GM19239 (cell line): ENCODE measurements at places on chromosomes 16 and 17.

GRCh38 chr17:77914385-77915254 is 43.9 kb upstream of the TNRC6C start:
- no peak for DNase-seq

GRCh38 chr17:77957235-77957856 is 1.2 kb upstream of the TNRC6C start:
- DNase-seq: no peak

DNA sequence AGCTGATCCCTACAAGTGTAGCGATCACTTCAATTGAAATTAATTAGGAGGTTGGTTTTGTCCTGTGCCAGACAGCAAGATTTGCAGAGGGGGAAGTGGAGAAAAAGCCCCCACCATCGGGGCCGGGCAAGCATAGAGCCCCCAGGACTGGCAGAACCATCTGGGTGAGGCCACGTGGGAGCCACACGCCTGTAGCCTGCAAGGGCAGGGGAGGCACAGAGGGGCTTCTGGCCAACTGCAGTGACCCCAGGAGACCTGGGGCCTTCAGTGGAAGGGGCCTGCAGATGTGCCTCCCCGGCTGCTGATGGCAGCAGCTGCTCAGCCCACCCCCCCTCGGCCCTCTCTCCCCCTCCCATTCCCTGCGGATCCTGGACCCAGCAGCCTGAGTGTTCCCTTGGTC is 54.1 kb downstream of the BAHCC1 start:
- no peak for DNase-seq

DNA sequence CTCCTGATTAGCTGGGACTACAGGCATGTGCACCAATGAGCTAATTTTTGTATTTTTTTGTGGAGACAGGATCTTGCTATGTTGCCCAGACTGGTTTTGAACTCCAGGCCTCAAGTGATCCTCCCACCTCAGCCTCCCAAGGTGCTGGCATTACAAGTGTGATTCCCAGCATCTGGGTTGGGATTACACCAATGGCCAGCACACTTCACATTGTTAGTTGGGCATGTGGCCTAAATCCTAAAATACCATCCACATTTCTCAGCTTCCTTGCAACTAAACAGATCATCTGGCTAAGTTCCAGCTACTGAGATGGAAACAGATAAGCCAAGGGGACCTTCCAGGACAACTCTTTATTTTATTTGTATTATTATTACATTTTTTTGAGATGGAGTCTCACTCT is 9.9 kb downstream of the RABEP2 start:
- no peak for DNase-seq

GRCh38 chr16:84563786-84564420 is 54.0 kb downstream of the COTL1 start:
- DNase-seq: no peak

DNA sequence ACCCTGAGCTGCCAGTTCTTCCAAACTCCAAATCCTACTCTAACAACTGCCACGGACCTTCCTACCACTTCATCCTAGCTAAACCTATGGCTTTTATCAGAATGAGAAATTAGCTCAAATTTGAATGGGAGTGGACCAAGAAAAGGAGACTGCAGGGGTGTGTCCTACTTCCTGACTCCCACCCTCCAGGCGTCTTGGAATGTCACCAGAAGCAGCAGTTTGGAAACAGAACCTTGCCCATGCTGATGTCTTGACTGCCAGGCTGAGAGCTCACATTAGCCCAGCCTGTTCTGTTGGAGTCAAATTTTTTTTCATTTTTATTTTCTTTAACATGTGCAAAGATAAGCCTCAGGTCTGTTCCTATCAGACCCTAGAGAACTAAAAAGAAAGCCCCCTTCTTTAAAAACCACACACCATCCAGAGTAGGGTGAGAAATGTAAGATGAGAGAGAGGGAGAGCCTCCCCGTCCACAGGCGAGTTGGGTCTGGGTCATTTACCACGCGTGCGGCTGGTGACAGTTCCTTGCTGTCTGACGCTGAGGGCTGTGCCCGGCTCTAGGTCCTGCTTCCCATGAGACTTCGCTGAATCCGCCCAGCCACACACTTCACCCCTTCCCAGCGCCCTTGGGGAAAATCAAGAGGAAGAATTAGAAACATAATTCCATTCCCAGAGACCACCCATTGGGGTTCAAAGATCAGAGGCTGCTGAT is 54.3 kb downstream of the WNT3 start:
- DNase-seq: no peak

- DNase-seq: no peak
Measured at GRCh38 chr16:12420661-12421209, 383.0 kb downstream of the CPPED1 start.

GRCh38 chr16:58054289-58054688 is 28.7 kb downstream of the MMP15 start:
- no peak for DNase-seq

GRCh38 chr16:52573365-52574299 is 26.7 kb upstream of the TOX3 start:
- DNase-seq: peak; percentile 7

DNA sequence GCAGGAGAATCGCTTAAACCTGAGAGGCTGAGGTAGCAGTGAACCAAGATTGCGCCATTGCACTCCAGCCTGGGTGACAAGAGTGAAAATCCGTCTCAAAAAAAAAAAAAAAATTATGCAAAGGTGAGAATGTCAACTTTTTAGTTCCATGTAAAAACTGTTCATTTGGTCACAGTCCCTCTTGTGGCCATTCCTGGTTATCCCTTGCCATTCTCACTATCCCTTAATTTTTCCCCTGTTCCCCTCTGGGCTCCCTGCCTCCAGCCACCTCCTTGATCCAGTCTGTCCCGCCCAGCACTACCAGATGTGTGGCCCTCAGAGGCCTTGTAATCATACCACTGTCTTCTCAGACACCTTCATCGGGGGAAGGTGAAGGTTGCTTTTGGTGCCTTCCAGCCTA is 23.4 kb downstream of the DCAF7 start:
- no peak for DNase-seq

GRCh38 chr17:77165577-77165976 is 24.8 kb downstream of the SEC14L1 start:
- no peak for DNase-seq

DNA sequence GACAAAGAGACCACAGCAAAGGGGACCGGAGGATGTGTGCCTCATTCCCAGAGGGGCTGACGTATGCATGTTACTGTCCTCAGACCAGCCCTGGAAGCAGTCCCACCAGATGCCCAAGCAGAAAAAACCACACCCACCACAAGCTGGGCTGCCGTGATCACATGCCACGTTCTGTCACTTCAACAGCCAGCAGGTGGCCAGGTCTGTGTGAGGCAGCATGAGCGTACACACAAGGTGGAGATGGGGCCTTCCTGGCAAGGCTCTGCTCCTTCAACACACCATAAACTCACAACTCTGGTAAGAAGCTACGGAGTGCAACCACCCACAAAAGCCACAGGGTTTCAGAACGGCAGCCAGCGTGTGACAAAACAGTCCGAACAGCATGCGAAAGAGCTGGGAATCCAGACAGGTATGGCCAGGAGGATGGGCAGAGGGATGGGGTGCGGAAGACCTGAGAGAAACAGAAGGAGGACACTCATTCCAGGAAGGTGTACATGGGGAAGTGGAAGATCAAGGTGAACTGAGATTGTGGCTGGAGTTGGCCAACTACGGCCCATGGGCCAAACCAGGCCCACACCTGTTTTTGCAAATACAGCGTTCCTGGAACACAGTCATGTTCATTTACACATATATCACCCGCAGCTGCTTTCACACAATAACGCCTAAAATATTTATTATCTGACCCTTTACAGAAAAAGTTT is 27.9 kb downstream of the MBTPS1 start:
- DNase-seq: peak; percentile 50

DNA sequence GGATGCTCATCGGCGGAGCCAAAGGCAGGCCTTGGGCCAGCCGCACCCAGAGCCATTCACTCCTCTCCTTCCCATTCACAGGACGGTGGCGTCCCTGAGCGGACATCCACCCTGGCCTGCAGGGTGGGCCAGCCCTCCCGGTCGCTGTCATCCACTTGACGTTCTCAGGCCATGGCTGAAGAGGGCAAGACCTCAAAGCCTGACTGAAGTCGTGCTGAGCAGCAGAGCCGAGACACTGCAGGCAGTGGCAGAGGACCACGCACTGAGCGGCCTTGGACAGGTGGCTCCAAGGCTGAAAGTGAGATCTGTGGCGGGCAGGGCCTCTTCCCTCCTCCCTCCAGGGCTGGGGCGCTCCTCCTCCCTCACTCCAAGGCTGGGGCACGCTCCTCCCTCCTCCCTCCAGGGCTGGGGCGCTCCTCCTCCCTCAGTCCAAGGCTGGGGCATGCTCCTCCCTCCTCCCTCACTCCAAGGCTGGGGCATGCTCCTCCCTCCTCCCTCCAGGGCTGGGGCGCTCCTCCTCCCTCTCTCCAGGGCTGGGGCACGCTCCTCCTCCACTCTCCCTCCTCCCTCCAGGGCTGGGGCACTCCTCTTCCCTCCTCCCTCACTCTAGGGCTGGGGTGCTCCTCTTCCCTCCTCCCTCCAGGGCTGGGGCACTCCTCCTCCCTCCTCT is 24.1 kb downstream of the GNPTG start:
- no peak for DNase-seq

GRCh38 chr16:89034573-89034961 is 57.6 kb upstream of the CBFA2T3 start:
- DNase-seq: no peak

DNA sequence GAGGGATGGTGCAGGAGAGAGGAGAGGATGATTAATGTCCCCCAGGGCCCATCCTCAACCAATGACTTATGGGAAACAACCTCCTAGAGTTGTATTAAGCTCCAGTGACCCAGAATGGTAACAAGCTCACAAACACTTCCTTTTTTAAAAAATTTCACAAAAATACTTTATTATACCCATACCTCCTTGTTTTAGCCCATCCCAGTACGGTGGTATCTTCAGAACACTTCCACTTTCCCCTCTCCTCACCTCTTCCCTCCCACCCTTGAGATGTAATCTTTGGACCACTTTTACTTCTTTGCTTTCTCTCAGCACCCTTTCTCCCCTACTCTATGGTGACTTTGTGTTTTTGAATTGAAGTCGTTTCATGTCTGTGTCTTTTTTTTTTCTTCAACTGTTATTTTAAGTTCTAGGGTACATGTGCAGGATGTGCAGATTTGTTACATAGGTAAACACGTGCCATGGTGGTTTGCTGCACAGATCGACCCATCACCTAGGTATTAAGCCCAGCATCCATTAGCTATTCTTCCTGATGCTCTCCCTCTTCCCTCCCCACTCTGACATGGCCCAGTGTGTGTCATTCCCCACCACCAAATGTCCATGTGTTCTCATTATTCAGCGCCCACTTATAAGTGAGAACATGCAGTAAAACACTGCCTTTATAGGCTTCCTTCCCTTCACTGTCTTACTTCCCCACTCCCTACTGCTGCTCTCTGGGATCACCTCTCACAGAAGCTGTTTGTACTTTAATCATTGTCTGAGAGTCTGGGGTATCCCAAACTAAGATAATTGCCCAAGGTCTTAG is 124.5 kb downstream of the PRKCB start:
- DNase-seq: no peak

DNA sequence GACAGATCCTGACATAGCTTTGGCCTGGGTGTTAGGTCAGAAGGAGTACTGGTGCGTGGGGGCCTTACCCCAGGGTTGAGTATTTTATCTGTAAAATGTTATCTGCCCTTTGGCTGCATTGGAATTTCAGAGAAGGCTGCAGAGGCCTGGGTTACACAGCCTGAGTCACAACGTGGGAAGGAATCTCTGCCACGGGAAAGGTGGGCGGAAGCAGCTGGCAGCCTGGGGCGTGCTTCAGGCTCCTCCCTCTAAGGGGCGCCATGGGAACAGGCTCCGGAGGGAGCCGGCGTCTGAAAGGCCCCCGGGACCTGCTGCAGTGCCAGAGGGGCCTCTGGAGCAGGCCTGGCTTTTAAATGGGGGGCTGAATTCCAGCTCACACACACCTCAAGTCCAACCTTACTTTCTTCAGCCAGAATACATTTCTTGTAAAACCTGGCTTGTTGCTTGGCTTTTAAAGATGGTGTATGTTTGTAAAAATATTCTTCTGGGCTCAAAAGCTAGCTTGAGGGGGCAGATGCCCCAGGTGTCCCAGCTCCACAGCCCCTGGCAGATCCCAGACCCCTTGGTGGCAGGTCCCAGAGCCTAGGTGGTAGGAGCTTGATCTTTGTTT is 142.2 kb downstream of the RAB11FIP4 start:
- no peak for DNase-seq

DNA sequence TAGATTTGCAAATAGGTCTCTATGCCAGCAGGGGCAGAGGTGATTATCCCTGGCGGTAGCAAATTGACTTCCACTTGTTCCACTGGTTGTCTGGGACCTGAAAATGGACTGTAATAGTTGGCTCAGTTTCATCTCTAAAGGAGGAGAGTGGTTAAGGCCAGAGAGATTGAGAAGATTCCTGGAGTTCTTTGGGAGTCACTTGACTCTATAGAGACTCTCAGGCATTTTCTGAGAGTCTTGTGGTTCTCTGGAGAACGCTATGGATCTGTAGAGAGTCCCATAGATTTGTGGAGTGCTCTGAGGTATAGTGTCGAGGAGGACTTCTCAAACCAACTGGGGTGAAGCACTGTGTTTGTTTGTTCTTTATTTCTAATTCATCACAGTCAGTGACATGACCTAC is 8.9 kb upstream of the PMP22 start:
- no peak for DNase-seq

DNA sequence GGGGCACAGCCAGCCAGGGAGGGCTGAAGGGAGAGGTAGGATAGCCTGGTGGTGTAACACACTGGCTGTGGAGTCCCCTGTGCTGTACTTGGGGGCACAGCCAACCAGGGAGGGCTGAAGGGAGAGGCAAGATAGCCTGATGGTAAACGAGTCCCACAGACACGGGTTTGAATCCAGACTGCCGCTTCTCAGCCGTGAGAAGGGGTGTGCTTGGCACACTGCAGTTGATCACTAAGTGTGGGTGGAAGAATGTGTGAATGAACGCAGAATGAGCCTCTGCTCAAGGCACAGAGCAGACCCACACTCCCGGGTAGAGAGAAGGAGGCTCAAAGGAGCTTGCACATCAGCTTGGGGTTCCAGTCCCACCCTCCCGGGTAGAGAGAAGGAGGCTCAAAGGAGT is 71.4 kb downstream of the TIMM22 start:
- DNase-seq: no peak

- no peak for DNase-seq
Measured at GRCh38 chr16:88454523-88454947, 1.5 kb downstream of the ZFPM1 start.

GRCh38 chr17:70644096-70644495 is 474.8 kb downstream of the KCNJ2 start:
- DNase-seq: no peak

- no peak for DNase-seq
Measured at GRCh38 chr17:63629627-63630026, 7.4 kb downstream of the MAP3K3 start.

DNA sequence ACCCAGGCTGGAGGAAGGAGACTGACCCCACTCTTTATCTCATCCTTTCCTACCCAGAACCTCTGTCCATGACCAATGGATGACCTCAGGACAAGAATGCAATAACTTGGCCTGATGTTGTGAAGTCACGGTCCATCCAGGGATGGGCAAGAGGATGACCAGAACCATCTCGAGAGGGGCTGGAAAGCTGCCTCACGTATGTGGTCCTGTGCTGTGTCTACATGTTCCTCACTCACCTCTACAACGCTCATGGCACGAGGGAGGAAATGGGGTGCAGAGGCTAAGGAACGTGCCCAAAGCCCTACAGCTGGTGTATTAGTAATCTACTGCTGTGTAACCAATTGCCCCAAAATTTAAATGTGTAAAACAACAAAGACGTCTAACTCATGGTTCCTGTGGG is 7.3 kb upstream of the KCTD5 start:
- no peak for DNase-seq
